ENCODE measurements at places on chromosomes 13 and 19. TPM values are rescaled to one million over a fixed set of nuclear protein-coding genes. Genes with fewer than 3 reads are reported as not detected.

DNA sequence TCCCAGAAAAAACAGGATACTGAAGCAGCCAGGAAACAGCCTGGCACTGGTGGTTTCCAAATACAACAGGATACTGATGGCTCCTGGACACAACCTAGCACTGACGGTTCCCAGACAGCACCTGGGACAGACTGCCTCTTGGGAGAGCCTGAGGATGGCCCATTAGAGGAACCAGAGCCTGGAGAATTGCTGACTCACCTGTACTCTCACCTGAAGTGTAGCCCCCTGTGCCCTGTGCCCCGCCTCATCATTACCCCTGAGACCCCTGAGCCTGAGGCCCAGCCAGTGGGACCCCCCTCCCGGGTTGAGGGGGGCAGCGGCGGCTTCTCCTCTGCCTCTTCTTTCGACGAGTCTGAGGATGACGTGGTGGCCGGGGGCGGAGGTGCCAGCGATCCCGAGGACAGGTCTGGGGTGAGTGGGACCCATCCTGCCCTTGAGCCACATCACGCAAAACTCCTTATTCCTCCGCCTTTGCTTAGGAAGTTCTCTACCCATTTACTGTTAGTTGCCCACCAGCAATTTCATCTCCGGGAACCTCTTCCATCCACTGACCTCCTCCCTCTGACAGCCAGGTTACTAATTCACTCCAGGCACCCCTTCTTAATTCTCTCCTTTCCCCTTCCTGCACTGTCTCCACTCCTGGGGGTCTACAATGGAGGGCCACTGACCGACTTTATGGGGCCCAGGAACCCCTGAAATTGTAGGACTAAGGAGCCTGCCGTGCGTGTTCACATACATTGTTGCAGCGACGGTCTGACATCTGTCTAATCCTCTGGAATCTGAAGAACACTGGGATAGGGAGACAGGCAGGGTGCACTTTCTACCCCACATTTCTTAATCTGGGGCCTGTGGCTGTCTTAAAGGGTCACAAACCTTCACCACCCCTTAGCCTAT, 1.2 kb downstream of the ITPKC start:
- no peaks in the 10 kb centered on the region for H3K27me3 ChIP-seq
- H3K4me1 ChIP-seq, result peaks cover 43% of the 10 kb centered on the region
- DNase-seq, result no peak
- H3K27ac ChIP-seq, result peak overlapping the region; percentile 96
- peaks cover 9% of the 10 kb centered on the region for H3K36me3 ChIP-seq

CALR3 gene
- total RNA-seq, result not detected

GRCh38 chr13:45863709-45864590, 12.4 kb upstream of the SIAH3 start:
- no peak overlapping the region for H3K4me3 ChIP-seq
- H3K27ac ChIP-seq, result no peak overlapping the region
- DNase-seq, result no peak

DNA sequence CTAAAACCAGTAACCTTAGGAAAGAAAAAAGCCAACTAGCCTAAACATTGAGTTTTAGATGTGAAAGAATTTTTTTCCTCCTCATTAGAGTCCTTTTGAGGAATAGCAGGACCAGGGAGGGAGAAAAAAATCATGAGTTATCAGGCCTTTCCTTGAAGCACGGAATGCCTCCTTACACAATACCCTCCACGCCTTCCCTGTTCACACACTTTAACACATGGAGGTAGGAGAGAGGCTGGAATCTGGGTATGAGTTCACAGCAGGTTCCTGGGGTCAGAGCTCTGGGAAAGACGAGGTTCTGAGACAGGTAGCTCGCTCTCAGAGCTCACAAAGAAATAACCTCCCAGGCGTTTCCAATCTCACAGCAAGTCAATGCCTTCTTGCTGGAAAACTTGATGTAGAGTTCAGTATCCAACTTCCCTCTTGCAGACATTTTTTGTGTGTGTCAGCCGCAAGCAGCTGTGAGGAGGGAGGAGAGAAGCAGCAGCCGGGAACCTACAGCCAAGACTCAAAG, 716 bp downstream of the ZNF573 start:
- no peak for DNase-seq
- peak overlapping the region; percentile 91 for H3K4me3 ChIP-seq
- no peaks in the 10 kb centered on the region for H3K4me1 ChIP-seq
- peaks cover under 1% of the 10 kb centered on the region for H3K36me3 ChIP-seq

DNA sequence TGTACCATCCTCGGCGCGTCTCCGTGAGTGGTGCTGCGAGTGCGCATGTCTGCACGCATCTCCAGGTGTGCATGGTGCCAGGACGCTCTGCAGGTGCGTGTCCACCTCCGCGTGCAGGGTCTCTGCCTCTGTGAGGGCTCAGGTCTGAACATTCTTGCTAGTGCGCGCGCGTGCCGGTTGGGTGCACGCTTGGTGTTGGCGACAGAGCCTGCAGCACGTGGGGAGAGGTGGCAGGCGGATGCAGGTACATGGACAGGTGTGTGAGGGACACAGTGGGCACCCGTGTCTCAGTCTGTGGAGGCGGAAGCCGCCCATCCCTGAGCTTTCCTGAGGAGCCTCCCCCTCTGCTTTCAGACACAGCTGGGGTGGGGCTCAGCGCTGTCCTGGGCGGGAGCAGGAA, 4.9 kb upstream of the OR10H2 start:
- H3K4me1 ChIP-seq, result no peaks in the 10 kb centered on the region
- no peaks in the 10 kb centered on the region for H3K27me3 ChIP-seq
- no peak overlapping the region for H3K4me3 ChIP-seq
- no peaks in the 10 kb centered on the region for H3K36me3 ChIP-seq
- H3K27ac ChIP-seq, result no peak overlapping the region

IGFL4 gene
- not detected for total RNA-seq

SYNGR4 gene
- not detected for total RNA-seq

- peak; percentile 69 for DNase-seq
- H3K36me3 ChIP-seq, result no peaks in the 10 kb centered on the region
- peaks cover 6% of the 10 kb centered on the region for H3K4me1 ChIP-seq
- no peaks in the 10 kb centered on the region for H3K27me3 ChIP-seq
- H3K4me3 ChIP-seq, result peak overlapping the region; percentile 60
Measured at GRCh38 chr19:35869327-35870123, 1.2 kb downstream of the APLP1 start.

RRAS gene
- 57.0 TPM for total RNA-seq

GRCh38 chr13:55991666-55992065, 1149.1 kb upstream of the PRR20A start:
- no peak overlapping the region for H3K27ac ChIP-seq
- H3K27me3 ChIP-seq, result no peaks in the 10 kb centered on the region
- no peaks in the 10 kb centered on the region for H3K36me3 ChIP-seq
- H3K4me3 ChIP-seq, result no peak overlapping the region
- no peak for DNase-seq
- no peaks in the 10 kb centered on the region for H3K4me1 ChIP-seq

DNA sequence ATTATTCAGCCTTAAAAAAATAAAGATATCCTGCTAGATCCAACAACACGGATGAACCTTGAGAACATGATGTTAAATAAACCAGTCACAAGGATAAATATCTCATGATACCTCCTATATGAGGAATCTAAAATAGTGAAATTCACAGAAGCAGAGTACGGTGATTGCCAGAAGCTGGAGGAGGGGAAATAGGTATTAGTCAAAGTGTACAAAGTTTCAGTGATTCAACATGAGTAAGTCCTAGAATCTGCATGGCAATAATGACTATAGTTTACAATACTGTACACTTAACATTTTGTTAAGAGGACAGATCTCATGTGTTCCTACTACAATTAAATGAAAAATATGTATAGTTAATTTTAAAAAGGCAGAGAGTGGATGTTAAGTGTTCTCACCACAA, 206.6 kb upstream of the SLC10A2 start:
- no peak overlapping the region for H3K27ac ChIP-seq
- no peaks in the 10 kb centered on the region for H3K36me3 ChIP-seq

GRCh38 chr13:23956106-23956505, 58.8 kb upstream of the C1QTNF9B start:
- no peak overlapping the region for H3K4me3 ChIP-seq
- no peak for DNase-seq
- no peaks in the 10 kb centered on the region for H3K4me1 ChIP-seq
- no peak overlapping the region for H3K27ac ChIP-seq

GRCh38 chr19:31306006-31306753, 43.1 kb downstream of the TSHZ3 start:
- no peak for DNase-seq
- H3K4me1 ChIP-seq, result no peaks in the 10 kb centered on the region
- H3K4me3 ChIP-seq, result no peak overlapping the region
- no peak overlapping the region for H3K27ac ChIP-seq
- no peaks in the 10 kb centered on the region for H3K36me3 ChIP-seq

GRCh38 chr19:21513651-21514050, 8.2 kb downstream of the ZNF429 start:
- no peak for DNase-seq
- H3K27me3 ChIP-seq, result no peaks in the 10 kb centered on the region
- peaks cover under 1% of the 10 kb centered on the region for H3K36me3 ChIP-seq
- H3K4me1 ChIP-seq, result no peaks in the 10 kb centered on the region

CD79A gene
- 0.30 TPM for total RNA-seq

All from psoas muscle (tissue), 8 donors.